ENCODE measurements at places on chromosomes 5 and 9. TPM values are rescaled to one million over a fixed set of nuclear protein-coding genes. Genes with fewer than 3 reads are reported as not detected.

ARID3C gene
- total RNA-seq, result 0.29 TPM

RASGEF1C gene
- 0.73 TPM for total RNA-seq

MELK gene
- total RNA-seq, result 0.59 TPM

CCDC183 gene
- 5.7 TPM for total RNA-seq

UNC5A gene
- not detected for total RNA-seq

DNA sequence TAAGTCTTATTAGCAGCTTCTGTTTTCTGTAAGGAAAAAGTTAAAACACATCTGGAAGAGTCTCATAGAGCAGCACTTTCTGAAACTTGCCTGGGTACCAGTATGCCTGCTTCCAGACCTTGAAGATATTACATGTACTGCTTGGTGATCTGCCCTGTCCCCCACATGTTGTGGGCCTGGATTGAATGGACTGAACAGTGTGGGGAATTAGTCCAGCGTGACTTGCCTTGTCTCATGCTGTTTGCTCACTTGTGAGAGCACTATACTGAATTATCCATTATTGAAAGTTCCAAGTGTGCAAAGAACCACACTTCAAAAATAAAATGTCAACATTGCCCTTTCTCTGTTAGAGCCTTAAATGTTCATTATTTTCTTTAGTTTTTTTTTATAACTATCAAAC is 8.9 kb downstream of the CTNNA1 start:
- no peak overlapping the region for H3K27ac ChIP-seq
- H3K4me1 ChIP-seq, result peaks cover 3% of the 10 kb centered on the region
- H3K36me3 ChIP-seq, result no peaks in the 10 kb centered on the region

DNA sequence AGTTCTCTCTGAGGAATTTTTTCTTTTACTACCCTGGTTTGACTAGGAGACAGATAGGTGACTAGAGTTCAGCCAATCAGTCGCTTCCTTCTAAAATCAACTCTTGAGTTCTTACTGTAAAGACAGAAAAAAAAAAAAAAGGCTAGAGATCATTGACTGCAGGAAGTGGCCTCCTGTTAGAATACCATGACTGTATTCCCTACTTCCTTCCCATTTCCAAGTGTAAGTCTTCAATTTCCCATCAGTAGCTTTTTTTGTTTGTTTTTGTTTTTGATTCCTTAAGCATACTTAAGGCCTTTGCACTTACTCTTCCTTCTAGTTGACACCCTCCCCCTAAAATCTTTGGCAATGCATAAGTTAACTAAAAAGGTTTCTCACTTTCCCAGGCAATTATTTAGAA is 154.3 kb downstream of the HMHB1 start:
- H3K4me1 ChIP-seq, result no peaks in the 10 kb centered on the region
- DNase-seq, result no peak
- no peaks in the 10 kb centered on the region for H3K36me3 ChIP-seq
- H3K27me3 ChIP-seq, result peaks cover 7% of the 10 kb centered on the region
- H3K27ac ChIP-seq, result no peak overlapping the region

DNA sequence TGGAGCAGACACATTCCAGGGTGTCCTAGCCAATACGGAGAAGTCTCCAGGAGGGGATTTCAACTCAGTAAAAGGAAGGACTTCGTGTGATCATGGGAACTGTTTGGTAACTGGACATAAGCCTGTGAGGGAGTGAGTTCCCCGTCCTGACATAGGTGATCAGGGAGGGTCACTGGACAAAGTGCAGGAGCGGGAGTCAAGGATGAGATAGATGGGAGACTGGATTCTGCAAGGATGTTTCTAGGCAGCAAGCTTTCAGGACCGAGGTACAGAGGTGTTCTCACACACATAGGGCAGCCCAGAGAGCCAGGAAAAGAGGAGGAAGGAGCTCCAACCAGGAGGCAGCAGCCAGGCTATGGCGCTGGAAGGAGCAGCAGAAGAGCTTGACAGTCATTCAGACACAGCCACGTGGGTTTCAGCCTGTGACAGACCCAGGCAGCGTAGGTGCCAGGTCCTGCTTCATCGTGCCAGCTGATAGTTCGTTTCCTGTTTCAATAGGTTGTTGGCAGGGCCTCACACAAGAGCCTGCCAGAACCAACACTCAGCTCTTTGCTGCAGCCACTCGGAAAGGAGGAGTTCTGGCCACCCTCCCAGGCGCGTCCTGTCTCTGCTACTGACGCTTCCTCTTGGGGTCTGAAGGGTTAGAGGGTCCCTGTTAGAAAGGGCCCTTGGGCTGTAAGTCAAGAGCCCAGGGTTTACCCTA is 84.1 kb downstream of the AMBP start:
- H3K4me1 ChIP-seq, result peaks cover 15% of the 10 kb centered on the region
- peak overlapping the region; percentile 25 for H3K27ac ChIP-seq
- DNase-seq, result peak; percentile 86
- no peak overlapping the region for H3K4me3 ChIP-seq
- no peaks in the 10 kb centered on the region for H3K36me3 ChIP-seq
- no peaks in the 10 kb centered on the region for H3K27me3 ChIP-seq

- DNase-seq, result peak; percentile 4
- H3K4me3 ChIP-seq, result no peak overlapping the region
- peaks cover 11% of the 10 kb centered on the region for H3K27me3 ChIP-seq
- no peak overlapping the region for H3K27ac ChIP-seq
- no peaks in the 10 kb centered on the region for H3K4me1 ChIP-seq
- no peaks in the 10 kb centered on the region for H3K36me3 ChIP-seq
Observed at GRCh38 chr5:1704266-1704665, 95.4 kb downstream of the MRPL36 start.

DNA sequence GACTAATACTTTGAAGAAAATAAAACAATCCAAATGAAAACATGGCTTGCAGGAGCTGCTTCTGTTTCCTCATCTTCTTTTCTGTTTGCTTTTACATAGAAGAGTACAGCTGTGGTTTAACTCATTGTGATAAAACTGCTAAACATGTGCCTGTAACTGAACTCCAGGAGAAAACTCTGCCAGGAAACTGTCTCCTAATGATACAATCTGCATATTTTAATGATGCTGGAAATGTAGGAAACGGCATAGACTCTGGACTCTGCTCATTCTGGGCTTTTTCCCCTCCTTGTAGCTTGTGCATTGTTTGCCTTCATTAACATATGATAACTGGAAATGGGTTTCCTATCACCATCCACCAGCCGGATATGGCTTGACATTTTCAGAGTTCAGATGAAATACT is 813.3 kb upstream of the WWC1 start:
- H3K4me1 ChIP-seq, result no peaks in the 10 kb centered on the region
- H3K27ac ChIP-seq, result no peak overlapping the region
- DNase-seq, result no peak
- H3K4me3 ChIP-seq, result no peak overlapping the region
- no peaks in the 10 kb centered on the region for H3K36me3 ChIP-seq

GRCh38 chr9:108224716-108225115 is 631.1 kb downstream of the ACTL7B start:
- DNase-seq, result no peak
- no peaks in the 10 kb centered on the region for H3K27me3 ChIP-seq
- H3K4me1 ChIP-seq, result no peaks in the 10 kb centered on the region
- no peak overlapping the region for H3K4me3 ChIP-seq
- H3K27ac ChIP-seq, result no peak overlapping the region

GRCh38 chr9:98532147-98532546 is 176.6 kb downstream of the GABBR2 start:
- H3K27ac ChIP-seq, result no peak overlapping the region
- H3K4me1 ChIP-seq, result no peaks in the 10 kb centered on the region
- DNase-seq, result no peak

- H3K27me3 ChIP-seq, result no peaks in the 10 kb centered on the region
Observed at GRCh38 chr5:158521995-158522394, 577.7 kb downstream of the EBF1 start.

DNA sequence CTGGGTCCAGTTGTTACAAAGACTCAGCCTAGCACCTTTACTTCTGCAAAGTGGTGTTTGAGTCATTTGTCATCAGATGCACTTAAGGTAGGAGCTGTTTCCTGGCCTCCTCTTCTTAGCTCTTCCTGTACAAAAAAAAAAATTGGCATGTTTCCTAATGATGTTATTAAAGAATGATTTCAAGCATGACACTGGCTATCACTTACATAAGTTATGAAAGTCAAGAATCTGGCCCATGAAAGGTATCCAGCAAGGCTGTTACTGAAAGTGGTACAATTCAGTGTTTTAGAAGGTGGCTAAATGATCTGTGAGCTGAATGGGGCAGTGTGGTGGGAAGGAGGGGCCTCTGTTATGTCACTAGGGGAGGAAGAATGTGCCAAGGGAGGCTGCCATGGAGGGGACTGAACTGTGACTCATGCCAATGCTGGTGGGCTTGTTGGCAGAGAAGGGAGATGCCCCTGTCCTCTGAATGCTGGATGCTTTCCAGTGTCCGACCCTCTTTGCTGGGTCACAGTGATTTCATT is 175.1 kb upstream of the MAP1B start:
- H3K36me3 ChIP-seq, result no peaks in the 10 kb centered on the region
- no peak overlapping the region for H3K4me3 ChIP-seq
- DNase-seq, result no peak
- H3K27ac ChIP-seq, result peak overlapping the region; percentile 76

- DNase-seq, result no peak
- no peak overlapping the region for H3K4me3 ChIP-seq
- no peaks in the 10 kb centered on the region for H3K4me1 ChIP-seq
- H3K27me3 ChIP-seq, result no peaks in the 10 kb centered on the region
Observed at GRCh38 chr5:72379936-72380335, 59.8 kb downstream of the PTCD2 start.

Data from breast epithelium (tissue), 4 donors.